COR-L47 (cell line): ENCODE measurements at places on chromosomes 6 and 20.

- DNase-seq: no peak
Measured at GRCh38 chr20:63036291-63036690, 29.5 kb upstream of the BHLHE23 start.

- peak; percentile 31 for DNase-seq
Measured at GRCh38 chr6:1604158-1605003, 5.3 kb upstream of the FOXC1 start.

DNA sequence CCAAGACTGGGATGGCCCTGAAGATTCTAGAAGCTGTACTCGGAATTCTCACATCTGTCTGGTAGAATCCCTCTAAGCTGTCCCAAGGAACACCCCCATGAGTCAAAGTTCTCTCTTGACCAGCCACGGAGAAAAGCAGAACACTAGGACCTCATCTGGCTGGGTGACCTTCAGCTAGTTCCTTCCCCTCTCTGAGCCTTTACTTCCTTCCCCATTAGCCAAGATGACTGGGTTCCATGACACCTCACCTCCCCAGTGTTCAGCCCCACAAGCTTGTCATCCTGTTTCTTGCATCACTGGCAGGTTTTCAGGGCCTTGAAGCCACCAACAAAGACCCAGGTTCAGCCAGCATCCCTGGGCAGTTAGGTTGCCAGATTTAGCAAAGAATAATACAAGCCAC lies 47.8 kb downstream of the MAFB start:
- no peak for DNase-seq

GRCh38 chr6:83417880-83418663 lies 12.8 kb downstream of the ME1 start:
- peak; percentile 52 for DNase-seq

DNA sequence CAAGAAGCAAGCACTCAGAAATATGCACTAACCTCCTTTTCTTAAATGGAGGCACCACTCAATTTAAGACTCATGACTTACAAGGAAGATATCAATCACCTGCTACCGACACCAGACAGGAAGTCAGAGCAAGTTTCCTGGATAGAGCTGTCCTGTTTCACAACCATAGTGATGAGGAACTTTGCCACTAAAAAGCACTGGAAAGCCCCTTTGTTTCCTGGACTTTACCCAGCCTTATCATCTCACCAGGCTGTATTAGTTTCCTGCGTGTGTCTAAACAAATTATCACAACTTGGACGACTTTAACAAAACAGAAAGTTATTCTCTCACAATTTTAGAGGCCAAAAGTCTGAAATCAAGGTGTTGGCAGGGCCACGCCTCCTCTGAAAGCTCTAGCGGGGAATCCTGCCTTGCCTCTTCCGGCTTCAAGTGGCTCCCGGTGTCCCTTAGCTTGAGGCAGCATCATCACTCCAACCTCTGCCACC lies 253.8 kb upstream of the STXBP5 start:
- DNase-seq: no peak
